NCI-H1092 treated with DMSO at 0.1 percent for 48 hours (cell line): ENCODE measurements at places on chromosomes 7 and 10.

DNA sequence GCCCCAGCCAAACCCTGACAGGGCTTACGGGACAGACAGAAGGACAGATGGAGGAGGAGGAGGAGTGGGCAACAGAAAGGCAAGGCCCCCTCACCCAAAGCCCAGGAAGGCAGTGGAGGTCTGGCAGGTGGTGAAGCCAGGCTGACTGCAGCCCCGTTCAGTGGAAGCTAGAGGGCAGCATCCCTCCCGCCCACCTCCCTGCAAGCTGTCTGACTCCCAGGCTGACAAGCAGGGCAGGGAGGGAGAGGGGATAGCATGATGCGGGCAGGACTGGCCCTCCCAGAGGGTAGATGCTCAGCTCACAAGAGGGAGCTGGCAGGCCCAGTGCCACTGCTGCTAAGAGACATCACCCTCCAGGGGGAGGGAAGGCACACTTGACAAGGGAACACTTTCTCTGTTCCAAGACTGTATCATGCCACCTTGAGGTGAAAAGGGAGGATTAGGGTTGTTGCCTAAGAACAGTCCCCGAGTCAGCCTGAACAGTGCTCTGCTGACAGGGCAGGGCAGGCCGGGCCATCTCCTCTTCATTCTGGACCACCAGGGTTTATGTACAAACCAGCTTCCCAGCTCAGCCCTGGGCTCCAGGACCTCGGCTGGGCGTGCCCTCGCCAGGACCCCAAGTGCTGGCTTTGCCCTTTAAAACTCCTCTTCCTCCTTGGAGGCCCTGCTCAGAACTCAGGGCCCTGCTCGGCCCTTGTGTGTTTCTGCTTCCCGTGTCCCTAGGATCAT lies 61.8 kb downstream of the RASGEF1A start:
- DNase-seq: no peak

GRCh38 chr10:42574336-42574735 lies 64.0 kb downstream of the ZNF33B start:
- no peak for DNase-seq

DNA sequence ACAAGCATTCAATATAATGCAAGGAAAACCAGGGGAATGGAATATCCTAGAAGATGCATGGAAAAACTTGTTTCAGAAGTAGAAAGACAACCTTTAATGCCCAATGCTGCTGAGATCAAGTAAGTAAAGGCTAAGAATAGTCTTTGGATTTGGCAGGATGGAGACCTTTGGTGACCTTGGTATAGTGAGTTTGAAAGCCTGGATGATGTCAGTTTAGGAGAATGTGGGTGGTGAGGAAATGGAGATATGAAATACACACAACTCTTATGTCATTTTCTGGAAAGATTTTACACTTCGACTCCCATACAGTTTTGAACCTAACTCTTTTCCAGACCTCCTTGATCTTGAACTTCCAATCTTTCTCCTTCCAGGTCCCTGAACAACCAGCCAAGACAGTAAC lies 185.7 kb downstream of the TFEC start:
- no peak for DNase-seq

DNA sequence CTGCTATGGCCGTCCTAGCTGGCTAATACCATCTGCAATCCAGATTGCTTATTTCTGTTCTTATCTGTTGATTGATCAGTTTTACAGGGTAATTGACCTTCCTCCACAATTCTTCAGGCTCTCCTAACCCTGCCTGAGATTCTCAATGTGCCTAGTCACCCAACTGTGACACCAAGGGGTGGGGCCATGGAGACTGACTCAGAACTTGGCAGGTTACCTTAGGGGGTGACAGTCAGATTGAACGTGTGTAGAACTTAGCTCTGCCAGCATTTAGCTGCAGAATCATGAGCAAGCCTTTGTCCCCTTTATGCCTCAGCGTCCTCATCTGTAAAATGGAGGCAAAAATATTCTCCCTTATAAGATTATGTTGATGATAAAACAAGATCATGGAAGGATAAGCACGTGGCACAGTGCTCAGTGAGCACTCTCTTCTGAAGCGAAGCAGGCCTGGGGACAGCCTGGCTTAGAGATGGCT lies 19.1 kb upstream of the LEP start:
- no peak for DNase-seq

- DNase-seq: no peak
Measured at GRCh38 chr7:18520450-18521235, 25.1 kb downstream of the HDAC9 start.

DNA sequence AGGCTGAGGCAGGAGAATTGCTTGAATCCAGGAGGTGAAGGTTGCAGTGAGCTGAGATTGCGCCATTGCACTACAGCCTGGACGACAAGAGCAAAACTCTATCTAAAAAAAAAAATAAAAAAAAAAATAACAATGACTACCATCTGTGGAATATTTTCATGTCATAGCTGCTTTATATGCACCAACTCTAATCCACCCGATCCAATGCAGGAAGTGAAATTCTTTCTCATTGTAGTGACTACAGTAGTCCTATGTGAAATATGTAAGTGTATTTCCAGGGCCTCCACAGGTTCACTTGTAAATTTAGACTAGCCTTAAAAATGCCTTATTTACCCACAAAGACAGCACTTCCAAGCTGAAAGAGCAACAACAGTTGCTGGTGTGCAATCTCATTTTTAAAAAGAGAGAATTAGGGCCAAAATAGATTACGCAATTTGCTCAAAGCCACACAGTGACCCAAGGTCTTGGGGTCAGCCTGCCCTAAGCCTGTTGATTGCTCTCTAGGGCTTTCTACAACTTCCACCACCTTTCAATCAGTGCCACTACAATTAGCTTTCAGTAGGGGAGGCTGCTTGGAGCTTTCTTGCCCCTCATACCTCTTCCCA lies 25.8 kb upstream of the EGFR start:
- no peak for DNase-seq

DNA sequence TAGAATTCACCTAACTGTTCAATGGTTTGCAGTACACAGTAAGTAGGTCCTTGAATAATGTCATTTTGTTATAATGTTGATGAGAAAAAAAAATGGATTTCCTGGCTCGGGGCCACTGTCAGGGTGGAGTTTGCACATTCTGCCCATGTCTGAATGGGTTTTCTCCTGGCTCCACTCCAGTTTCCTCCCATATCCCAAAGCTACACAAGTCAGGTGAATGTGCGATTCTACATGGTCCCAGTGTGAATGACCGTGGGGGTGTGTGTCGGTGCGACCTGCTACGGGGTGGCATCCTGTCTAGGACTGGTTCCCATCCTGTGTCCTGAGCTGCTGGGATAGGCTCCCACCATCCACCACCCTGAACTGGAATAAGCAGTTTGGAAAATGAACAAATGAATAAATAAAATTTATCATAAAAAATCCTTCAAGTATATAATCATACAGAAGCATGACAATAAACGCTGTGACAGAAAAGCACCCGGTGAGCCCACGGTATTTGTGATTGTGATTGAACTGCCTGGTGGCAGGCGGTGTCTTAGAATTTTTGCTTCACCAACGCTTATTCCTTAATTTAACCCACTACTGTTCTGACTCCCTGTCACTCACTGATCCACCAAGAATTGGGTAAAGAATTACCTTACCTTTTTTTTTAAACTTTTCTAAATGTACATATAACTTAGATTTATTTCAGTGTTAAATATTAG lies 114.1 kb downstream of the ICA1 start:
- peak; percentile 90 for DNase-seq

- peak; percentile 96 for DNase-seq
Measured at GRCh38 chr7:21108182-21108581, 319.7 kb upstream of the SP4 start.

DNA sequence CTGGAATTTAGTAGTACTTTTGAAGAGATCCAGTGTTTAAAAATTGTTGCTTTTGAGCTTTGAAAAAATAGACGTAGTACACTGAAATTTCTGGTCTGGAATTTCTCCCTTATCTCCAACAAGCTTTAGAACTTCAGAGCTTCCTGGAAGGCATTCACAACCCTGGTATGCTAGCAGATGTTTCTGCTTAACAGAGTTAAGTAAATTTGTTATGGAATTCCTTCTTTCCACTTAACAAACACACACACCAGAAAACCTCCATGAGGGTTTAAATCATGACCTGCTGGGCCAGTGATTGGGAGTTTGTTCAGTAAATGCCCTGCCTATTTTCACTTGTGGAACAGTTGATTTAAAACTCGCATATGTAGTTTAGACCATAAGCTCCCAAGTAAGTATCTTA lies 13.7 kb downstream of the ASB15 start:
- no peak for DNase-seq

DNA sequence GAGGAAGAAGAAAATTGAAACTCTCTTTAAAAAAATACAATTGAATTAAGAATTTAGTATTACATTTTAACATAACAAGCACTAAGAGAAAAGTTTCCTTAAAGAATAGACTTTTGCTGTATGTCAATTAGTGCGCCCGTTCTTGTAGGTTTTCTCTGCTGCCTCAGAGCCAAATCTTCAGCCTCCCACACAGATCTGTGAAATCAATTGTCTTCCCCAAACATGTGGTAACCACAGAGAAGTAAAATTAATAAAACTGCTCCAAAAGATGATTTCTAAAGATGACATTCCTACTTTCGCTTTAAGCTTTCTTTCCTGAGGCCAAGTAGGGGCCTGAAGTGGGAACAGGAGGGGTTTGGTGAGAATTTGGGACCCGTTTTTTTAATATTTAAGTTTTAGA lies 113.2 kb upstream of the ADO start:
- DNase-seq: no peak

DNA sequence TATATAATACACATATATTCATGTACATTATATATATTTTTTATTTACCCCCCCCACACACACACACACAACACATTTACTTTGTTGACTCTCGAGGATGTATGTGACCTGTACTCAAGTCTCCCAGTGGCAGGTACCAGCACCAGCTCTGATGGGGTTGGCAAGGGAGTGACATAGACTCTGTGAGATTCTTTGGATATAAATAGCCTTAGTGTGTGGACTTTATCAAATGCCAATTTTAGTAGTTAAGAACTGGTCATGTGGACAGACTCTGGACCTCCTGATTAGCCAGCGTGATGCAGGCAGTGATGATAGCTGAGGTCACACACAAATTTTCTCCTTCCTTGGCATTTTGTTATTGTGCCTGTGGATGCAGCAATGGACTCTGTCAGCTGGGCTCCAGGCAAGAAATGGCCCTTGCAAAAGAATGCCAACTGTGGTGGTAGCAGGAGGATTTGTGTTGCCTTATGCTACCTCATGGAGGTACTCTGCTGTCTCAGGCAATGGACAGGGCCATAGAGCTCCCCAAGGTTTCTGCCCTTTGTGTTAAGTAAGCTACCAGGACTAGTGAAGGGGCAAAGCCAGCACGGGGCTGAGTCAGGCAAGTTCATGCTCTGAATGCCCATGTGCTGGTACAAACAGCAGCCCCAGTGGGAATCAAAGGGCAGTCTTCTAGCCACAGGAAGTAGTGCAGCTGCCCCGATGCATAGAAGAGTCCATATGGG lies 224.6 kb upstream of the ZWINT start:
- DNase-seq: no peak

- DNase-seq: no peak
Measured at GRCh38 chr10:78205457-78206016, 171.9 kb downstream of the RPS24 start.

GRCh38 chr10:11311027-11311426 lies 293.4 kb downstream of the CELF2 start:
- no peak for DNase-seq

DNA sequence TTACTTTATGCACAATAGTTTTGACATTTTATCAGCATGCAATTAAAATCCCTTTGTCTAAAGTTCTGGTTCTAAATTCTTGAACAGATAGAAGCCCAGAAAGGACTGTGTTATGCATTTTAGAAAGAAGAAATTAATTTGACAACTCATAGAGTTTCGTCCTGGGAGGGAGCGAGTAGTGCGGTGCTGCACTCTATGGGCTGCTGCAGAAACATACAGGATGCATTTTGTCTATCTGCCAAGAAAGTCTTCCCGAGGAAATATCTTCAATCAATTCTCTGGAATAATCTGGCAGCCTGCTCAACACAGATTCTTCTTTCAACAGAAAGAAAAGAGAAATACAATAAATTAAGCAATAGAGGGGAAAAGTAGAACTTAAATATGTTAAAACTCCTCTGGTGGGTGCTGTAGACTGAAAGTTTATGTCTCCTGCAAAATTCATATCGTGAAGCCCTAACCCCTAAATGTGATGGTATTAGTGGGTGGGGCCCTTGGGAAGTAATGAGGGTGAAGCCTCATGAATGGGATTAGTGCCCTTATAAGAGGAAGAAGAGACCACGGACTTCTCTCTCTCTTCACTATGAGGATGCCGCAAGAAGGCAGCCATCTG lies 39.0 kb upstream of the IFRD1 start:
- peak; percentile 37 for DNase-seq

GRCh38 chr10:103102195-103102594 lies 90.9 kb downstream of the NT5C2 start:
- DNase-seq: no peak

GRCh38 chr10:59917922-59918321 lies 11.6 kb upstream of the CCDC6 start:
- DNase-seq: no peak
